Activated CD8-positive, alpha-beta T cell treated with anti-CD3 and anti-CD28 coated beads, Interleukin-2, amount 10 ng/mL, durations not matched to agents 7 days and 5 days (primary cell): ENCODE measurements at places on chromosomes 1 and 21. TPM values are rescaled to one million over a fixed set of nuclear protein-coding genes. Genes with fewer than 3 reads are reported as not detected.

Gene CXADR
- 0.26 TPM for total RNA-seq

Gene PROK1
- total RNA-seq: not detected

Gene STYXL2
- not detected for total RNA-seq

Gene TIMM17A
- total RNA-seq: 54.0 TPM
